ENCODE measurements at places on chromosomes 7 and 10. TPM values are rescaled to one million over a fixed set of nuclear protein-coding genes. Genes with fewer than 3 reads are reported as not detected.
A peak's percentile ranks its signal among the peaks of the same experiment; 100 is the strongest.

The CRHR2 gene
- 0.07 TPM for polyA plus RNA-seq

The SLC18A3 gene
- polyA plus RNA-seq = not detected

The EVX1 gene
- polyA plus RNA-seq = 0.07 TPM

DNA sequence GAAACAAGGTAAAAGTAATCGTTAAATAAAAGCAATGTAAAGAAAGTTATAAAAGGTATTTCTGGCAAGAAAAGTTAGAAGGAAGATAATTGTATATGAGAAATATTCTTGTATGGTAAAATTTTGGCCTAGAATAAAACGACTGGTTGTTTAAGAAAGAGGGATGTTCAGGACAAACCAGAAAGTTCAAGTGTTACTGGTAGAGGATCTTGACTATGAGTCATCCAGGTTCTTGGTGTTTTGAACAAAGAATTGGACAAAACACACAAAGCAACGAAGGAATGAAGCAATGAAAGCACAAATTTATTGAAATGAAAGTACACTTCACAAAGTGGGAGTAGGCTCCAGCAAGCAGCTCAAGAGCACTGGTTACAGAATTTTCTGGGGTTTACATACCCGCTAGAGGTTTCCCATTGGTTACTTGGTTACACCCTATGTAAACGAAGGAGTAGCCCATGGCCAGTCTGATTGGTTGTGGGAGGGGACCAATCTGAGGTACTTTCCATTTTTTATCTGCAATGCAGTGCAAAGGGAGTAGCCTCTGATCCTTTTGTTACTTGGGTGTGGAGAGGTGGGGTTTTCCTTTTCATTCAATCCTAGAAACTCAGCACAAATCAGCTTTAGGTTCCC, 22.4 kb upstream of the GARS1 start:
- no peak for DNase-seq

- no peak for DNase-seq
Observed at GRCh38 chr10:63605197-63605967, 84.2 kb downstream of the REEP3 start.

GRCh38 chr10:36119455-36119854, 477.4 kb upstream of the FZD8 start:
- DNase-seq = no peak

DNA sequence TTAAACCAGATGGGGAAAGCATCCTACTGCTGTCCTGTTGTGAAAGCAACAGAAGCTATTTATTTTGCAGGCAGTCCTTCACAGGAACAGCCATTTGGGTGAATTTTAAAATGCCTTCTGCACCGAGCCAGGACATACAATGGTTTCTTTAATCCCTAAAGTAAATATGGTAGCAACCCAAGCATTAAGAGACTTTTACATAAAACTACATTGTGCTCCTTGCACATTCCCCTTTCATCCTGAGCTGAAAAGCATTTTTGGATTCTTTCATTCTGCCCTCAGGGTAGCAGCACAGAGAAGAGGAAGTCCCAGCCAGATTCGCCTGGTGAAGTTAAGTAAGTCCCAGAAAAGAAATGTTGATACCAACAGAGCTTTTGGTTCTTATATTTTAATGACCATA, 84.0 kb upstream of the FAM3C start:
- DNase-seq = no peak

GRCh38 chr10:34017281-34017680, 682.8 kb upstream of the NRP1 start:
- no peak for DNase-seq

DNA sequence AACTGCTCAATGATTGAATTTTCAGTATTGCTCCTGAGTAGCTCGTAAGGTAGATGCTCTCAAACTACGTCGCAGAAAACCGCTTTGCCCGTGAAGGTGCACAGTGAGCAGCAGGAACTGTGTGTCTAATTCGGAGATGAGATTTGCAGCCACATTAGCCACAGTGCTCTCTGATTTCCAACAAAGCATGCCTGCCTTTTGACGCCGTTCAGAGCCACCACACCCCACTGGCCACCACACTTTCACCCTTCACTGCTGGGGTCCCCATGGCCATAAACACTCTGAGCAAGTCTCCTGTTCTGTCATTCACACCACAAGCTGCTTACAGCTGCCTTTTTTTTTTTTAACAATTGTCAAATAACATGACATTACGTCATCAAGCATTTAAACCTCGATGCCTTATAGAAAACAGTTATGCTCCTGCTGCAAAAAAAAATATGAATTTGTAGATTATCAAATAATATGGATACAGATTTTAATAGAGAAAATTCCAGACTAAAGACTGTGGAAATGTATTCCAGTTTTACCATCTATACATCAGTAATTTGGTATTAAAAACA, 578.8 kb upstream of the PFKP start:
- DNase-seq = peak; percentile 10

- DNase-seq = no peak
Observed at GRCh38 chr7:35359423-35359822, 105.5 kb upstream of the TBX20 start.

DNA sequence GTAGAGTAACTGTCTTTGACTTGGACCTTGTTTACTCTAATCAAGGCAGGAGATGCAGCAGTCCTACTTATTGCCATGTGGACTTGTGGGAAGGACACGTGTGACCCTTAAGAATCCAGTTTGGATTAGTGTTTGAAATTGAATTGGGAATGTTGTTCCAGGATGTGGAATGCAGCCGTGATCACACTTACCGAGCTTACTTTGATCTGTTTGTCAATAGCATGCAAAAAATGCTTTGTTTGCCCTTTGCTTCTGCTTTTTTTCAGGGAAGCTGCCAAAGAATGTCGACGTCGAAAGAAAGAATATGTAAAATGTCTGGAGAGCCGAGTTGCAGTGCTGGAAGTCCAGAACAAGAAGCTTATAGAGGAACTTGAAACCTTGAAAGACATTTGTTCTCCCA, 84.7 kb downstream of the CREM start:
- no peak for DNase-seq

DNA sequence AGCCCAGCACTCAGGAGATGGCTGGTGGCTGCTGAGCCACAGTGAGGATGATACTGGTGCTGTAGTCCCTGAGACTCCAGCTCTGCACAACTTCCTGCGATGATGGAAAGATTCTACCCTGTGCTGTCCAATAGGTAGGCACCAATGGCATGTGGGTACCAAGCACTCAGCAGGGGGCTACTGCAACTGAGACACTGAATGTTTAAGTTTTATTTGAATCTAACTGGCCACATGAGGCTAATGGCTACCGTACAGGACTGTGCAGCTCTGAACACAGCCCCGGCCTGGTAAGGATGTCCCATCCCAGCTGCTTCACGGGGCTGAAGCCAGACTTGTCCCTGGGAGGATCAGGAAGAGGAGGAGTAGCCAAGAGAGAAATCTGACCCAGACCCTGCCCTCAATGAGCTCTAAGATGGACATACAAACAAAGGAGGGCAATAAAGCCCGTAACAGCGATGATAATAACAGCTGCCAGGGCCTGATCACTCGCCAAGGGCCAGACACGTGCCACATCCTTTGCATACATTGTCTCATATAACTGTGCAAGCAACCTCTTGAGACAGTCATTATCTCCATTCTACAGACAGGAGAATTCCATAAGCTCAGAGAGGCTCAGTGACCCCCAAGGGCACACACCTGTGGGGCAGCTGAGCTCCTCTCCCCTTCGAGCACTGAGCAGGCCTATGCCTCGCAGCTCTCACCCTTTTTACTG, 3.8 kb downstream of the GPRIN2 start:
- DNase-seq = no peak

DNA sequence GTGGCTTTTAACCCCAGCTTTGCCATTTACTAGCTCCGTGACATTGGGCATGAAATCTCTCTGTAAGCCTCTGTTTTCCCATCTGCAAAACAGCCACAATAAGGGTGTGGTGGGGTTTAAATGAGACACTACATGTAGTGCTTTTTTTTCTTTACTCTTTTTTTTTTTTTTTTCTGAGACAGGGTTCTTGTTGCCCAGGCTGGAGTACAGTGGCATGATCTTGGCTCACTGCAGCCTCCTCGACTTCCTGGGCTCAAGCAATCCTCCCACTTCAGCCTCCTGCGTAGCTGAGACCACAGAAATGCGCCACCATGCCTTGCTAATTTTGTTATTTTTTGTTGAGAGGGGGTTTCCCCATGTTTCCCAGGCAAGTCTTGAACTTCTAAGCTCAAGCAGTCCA, 8.3 kb upstream of the DENND10 start:
- no peak for DNase-seq

DNA sequence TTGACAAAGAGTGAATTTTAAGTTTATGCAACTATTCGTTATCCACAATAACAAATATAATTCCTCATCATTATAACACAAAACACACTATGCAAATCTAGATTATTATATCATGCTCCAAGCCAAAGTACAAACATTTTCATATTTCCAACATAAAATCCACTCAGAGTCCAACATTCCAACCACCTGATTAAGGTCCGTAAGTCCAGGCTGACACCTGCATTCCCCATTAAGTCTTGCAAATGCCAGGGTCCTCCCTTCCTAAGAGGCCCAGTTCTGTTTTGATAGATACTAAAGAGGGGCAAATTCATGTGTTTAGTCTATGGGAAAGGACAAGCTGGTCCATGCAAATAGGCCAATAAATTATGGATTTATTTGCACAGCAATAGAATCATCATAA, 206.1 kb downstream of the POU6F2 start:
- no peak for DNase-seq

DNA sequence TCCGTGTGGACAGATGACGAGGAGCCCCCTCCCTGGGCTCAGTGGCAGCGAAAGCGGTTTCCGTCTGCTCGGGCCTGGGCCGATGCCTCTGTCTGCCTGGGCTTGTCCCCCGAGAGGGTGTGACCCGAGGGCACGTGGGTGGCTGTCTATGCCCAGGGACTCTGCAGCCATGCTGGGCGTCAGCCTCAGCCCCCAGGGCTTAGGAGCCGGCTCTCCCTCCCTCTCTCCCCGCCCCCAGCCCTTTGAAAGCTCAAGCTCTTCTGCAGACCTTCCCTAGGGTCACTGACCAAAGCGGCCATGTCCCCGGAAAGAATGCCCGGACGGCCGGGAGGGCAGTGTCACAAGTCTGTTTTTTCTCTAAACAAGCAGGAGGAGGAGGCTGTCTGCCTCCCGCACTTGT, 7.1 kb downstream of the MICALL2 start:
- no peak for DNase-seq

GRCh38 chr7:94434042-94434441, 39.3 kb downstream of the COL1A2 start:
- DNase-seq = no peak

All from left kidney (tissue), 8 donors.